ENCODE measurements at places on chromosomes 12 and 14.
A peak's percentile ranks its signal among the peaks of the same experiment; 100 is the strongest.

GRCh38 chr14:22928237-22929103 lies 706 bp downstream of the PRMT5 start:
- DNase-seq = no peak

GRCh38 chr14:68814539-68815297 lies 21.9 kb upstream of the ZFP36L1 start:
- peak; percentile 71 for DNase-seq

DNA sequence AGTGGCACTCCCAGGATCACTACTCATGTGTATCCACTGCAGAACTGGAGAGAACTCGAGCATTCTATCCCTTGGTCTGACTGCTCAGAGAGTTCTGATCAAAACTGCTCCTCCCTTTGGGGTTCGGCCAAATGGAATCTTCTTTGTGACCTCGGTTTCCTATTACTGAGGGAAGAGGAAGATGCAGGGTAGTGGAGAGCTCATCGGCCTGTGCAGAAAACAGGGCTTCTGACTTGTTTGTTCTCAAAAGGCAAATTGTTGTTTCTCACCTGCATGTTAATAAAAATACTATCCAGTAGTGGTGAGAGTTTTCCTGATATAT lies 17.1 kb upstream of the AKAP6 start:
- DNase-seq = no peak

GRCh38 chr14:43005807-43006206 lies 1399.1 kb downstream of the LRFN5 start:
- DNase-seq = no peak

GRCh38 chr14:71138448-71139293 lies 231.4 kb downstream of the PCNX1 start:
- DNase-seq = peak; percentile 73

- no peak for DNase-seq
Observed at GRCh38 chr12:96431067-96431466, 30.8 kb upstream of the CDK17 start.

- no peak for DNase-seq
Observed at GRCh38 chr12:32027684-32028365, 68.6 kb downstream of the RESF1 start.

GRCh38 chr14:96162741-96163140 lies 41.9 kb upstream of the BDKRB2 start:
- no peak for DNase-seq

DNA sequence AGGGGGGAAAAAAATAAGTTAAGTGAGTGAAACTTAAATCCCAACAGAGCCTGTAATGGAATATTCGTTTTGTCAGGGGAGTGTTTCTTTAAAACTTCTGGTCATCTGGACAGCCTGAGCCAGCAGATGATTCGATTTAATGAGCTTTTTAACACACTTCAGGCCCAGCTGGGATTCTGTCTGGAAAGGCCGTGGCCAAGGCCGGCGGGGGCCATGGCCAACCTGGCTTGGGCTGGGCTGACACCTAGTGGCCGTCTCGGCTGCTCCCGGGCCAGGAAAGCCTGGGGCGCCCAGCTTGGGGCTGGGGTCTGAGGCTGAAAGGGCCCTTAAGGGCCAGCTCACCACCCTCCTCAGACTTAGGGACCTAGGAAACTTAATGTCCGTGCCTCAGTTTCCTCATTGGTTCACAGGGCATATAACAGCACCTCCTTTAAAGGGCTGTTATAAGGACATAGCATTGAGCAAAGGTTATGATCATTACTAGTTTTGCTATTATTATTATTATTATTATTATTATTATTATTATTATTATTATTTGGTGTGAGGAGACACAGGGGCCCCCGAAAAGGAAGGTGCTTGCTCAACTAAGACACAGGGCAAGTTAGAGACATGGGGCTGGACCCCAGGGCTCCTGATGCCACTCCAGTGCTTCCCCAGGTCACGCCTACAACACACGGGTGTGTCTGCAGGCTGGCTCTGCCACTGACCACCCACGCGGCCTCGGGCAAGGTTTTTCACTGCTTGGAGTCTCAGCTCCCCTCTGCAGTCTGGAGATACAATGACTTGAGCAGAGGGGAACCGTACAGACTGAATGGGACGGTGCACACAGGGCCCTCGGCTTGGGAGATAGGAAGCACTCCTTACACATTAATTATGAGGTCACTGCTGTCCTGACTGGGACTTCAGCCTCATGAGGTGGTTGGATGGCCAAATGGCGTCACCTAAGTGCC lies 84.0 kb downstream of the SYNE3 start:
- peak; percentile 89 for DNase-seq

DNA sequence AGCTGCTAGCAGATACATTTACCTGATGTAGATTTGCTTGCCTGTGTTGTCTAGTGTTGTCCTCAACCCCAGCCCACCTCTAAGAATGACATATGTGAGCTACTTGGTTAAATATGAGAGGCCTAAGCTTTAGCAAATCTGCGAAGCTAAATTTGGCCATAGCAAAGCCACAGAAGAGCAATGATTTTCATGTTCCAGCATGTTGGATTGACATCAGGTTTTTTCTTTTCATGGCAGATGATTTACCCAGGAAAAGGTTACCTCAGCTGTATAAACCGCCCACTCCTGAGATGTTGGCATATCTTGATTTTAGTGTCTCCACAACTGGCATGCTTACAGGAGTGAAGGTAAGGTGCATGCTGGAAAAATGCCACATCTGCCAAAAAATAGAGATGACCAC lies 36.4 kb upstream of the ATF1 start:
- no peak for DNase-seq

GRCh38 chr12:100942984-100943749 lies 148.6 kb downstream of the ANO4 start:
- no peak for DNase-seq

DNA sequence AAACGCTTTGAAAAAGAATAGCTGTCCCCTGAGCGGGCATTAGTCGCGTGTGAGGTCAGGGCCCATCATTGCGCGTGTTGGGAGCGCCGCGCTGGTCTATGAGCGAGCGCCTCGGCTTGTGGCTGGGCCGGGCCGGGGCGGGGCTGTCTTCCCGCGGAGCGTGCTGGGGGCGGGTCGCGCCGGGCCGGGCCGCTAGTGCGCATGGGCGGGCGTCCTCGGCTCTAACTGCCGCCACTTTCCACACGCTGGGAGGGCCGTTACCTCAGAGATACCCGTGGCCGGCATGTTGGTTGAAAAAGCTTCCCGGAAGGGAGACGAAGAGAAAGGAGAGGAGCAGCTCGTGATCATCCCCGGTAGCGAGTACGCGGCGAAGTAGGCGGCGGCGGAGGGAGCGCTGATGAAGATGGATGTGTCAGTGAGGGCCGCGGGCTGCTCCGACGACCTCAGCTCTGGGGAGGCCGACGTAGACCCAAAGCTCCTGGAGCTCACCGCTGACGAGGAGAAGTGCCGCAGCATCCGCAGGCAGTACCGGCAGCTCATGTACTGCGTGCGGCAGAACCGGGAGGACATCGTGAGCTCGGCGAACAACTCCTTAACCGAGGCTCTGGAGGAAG lies at the start of gene EID3:
Gene EID3, plus strand, starts transcription at position 202 of the 614 bp plus-strand sequence. Its CDS starts 196 bp downstream, at position 398.
- peak; percentile 89 for DNase-seq

GRCh38 chr12:62736596-62736995 lies 198.4 kb downstream of the PPM1H start:
- no peak for DNase-seq

- DNase-seq = no peak
Observed at GRCh38 chr14:35344107-35344807, 52.1 kb downstream of the PSMA6 start.

DNA sequence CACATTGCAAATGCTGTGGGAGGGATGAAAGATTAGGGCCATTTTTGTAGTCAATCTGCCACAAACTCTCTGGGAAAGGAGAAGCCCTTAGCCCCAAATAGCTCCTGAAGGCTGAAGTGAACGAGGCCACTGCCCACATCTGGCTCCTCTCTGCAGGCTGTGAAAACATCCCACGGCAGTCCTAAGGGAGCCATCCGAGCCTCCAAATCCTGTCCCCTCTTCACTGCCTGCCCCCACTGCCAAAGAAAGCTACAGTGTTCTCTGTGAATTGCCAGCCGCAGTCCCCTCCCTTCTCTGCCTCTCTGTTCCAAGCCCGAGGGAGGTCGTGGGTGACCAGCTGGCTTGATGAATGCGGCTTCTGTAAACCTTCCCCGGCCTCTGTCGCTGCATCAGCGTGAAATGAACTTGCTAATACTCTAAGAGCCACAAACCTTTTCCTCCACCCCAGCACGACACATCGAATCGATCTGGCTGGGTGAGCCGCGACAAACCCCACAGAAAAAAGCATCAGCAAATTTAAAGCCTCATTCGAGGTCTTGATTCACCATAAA lies 180.7 kb upstream of the NRXN3 start:
- DNase-seq = no peak

DNA sequence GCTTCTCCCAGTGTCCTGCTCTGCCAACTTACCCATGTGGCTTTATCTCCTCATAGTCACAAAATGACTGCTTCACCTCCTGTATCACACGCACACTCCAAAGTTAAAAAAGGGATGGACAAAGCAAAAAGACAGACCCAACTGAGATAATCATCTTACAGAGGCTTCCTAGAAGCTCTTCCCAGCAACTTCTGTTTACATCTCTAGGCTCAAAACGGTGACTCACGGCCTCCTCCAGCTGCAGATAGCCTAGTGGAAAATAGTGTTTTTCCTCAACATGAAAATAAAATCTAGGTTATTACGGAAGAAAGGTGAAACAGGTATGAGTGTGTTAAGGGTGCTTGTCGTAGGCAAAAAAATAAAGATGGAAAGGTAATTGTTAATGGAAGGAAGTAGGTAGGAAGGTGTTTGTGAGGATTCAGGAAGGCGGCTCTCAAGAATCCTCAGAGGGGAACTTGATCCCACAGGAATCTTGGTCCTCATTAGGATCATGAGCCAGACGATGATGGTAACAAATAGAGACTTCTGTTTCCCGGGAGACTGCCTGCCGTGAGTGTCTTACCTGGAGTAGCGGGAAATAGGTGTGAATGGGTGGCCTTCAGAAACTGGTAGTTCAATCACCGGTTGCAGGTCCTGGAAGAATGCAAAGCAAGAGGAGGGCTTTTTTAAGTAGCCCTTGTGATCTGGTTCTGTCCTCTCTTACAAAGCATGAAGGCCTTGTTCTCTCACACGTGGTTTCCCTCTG lies 487.5 kb upstream of the TMEM132C start:
- DNase-seq = no peak

GRCh38 chr12:106506691-106507090 lies 76.1 kb upstream of the RFX4 start:
- no peak for DNase-seq

DNA sequence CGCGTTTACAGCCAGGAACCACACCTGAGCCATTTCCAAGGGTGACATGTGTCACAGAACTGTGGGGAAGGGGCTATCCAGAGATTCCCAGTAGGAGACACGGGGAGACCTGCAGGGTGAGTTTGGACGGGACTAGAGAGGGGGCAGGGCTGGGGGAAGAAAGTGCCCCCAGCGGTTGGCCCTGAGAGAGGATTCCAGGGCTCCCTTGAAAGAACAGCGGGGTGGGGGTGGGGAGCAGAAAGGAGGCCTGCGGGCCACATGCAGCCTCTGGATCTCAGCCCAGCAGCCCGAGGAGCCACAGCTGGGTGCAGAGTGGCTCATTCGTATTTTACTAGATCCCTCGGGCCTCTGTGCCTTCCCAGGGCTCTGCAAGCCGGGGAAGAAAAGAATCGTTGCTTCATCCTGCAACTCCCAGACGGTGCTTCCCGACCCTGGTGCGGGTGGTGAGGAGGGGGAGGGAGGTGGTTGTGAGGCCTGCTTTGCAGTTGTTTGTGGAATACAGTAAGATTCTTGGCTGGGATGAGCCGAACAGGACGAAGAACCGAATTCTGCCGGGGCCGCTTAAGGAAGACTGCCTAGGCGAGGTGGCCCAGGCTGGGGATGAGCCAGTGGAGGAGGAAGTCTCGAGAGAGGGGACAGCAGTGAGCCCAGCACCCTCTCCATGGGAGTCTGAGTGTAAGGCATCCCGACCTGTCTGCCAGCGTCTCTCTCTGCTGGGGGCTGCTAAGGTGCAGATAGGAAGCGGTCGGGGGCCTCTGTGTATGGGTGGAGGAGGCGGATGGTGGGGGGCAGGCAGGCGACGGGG lies 36.1 kb upstream of the ANKRD9 start:
- no peak for DNase-seq

DNA sequence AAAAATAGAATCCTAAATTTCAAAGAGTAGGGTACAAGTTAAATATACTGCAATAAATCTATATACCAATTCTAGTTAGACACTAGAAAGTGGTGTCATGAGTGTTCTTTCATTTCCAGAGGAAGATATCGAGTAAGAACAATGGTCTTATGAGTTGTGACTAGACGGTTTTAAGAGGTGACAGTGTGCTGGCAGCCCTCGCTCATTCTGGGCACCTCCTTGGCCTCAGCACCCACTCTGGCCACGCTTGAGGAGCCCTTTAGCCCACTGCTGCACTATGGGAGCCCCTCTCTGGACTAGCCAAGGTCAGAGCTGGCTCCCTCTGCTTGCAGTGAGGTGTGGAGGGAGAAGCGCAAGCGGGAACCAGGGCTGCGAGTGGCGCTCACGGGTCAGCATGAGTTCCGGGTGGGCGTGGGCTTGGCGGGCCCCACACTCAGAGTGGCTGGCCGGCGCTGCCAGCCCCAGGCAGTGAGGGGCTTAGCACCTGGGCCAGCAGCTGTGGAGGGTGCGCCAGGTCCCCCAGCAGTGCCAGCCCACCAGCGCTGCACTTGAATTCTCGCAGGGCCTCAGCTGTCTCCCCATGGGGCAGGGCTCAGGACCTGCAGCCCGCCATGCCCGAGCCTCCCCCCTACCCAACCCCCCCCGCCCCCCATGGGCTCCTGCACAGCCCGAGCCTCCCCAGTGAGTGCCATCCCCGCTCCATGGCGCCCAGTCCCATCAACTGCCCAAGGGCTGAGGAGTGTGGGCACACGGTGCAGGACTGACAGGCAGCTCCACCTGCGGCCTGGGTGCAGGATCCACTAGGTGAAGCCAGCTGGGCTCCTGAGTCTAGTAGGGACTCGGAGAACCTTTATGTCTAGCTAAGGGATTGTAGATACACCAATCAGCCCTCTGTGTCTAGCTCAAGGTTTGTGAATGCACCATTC lies 18.7 kb downstream of the PRKD1 start:
- no peak for DNase-seq

GRCh38 chr14:56733396-56733795 lies 76.9 kb downstream of the OTX2 start:
- no peak for DNase-seq

DNA sequence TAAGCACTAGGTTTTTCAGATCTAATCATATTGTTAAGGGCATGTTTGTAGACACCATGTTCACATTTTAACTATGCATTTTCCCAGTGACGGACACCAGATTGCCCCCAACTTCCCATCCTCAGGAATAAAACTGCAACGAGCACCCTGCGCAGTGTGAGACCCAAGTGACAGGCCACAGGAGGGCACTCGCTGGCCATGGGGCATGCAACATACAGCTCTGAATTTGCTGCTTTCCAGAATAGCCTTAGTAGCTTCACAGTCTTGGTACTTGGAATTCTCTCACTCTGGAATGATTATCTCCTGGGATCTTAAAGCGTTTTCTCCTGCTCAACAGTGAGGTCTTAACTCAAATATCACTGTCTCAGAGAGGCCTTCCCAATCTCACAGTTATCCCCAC lies 972 bp upstream of the DDX47 start:
- DNase-seq = no peak

- peak; percentile 94 for DNase-seq
Observed at GRCh38 chr14:105203057-105203531, 22.0 kb upstream of the NUDT14 start.

Data from pancreas (tissue), 10 donors.